Heart left ventricle (tissue), 16 donors: ENCODE measurements at places on chromosomes 3 and 15.

DNA sequence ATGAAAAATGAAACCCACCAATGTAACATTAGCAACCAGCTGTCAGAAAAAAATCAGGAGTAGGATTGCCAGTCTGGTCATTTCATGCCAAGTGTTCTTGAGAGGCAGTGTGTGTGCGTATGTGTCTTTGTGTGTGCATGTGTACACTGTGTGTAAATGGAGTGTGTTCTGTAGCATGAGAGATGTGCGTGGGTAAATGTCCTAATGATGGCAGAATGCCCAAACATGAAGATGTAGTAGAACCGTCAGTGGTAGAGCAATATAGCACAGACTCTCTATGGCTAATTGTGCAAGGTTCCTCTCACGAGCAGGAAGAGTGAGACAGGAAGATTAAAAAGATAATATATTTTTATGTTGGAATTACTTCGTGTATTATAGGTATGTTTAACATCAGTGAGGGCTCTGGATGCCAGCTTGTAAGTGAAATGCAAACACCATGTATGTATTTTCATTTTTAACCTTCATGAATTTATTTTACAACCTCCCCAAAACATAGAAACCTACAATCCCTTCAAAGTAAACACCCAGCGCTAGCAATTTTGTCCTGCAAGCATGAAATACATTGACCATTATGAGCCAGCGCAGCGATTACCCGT lies 1038.7 kb downstream of the IGSF11 start:
- no peak for DNase-seq

DNA sequence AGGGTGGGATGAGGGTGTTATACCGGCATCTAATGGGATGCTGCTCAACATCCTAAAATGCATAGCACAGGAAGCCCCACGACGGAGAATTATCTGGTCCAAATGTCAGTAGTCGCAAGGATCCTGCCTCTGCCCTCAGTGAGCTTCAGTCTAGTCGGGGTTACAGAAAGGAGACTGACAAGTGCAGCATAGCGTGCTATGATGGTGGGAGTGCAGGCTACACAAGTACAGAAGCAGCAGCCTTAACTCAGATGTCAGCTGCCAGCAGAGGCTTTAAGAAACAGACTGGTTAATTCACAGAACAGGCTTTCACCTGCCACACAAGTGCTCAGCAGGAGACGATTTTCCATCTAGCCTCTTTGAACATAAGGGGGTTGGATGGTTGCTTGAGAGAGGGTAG lies 6.9 kb downstream of the LRRN1 start:
- DNase-seq = no peak

- no peak for DNase-seq
These were observed 11.1 kb upstream of the LACTB start for GRCh38 chr15:63110428-63111026.

- no peak for DNase-seq
These were observed 2.6 kb upstream of the FOXP1 start for GRCh38 chr3:71585887-71586809.

DNA sequence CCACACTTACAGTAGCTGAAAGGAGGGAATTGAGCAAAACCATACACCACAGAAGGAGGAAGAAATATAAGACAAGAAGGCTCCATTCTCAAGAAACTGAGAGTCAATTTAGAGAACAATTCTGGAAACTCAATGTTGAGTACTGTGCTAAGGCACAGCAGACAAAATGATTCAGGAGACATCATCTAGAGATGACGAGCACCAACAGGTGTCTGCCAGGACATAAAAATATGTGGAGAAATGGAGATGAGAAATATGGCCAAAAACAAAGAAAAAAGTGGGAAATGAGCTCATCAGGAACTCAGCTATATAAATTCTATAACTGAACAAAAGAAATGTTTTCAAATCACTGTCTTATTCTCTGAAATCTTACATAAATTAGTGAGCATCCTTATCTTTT lies 343.7 kb downstream of the ERC2 start:
- DNase-seq = no peak

- no peak for DNase-seq
These were observed 99.6 kb downstream of the ABI3BP start for GRCh38 chr3:100893590-100893989.

DNA sequence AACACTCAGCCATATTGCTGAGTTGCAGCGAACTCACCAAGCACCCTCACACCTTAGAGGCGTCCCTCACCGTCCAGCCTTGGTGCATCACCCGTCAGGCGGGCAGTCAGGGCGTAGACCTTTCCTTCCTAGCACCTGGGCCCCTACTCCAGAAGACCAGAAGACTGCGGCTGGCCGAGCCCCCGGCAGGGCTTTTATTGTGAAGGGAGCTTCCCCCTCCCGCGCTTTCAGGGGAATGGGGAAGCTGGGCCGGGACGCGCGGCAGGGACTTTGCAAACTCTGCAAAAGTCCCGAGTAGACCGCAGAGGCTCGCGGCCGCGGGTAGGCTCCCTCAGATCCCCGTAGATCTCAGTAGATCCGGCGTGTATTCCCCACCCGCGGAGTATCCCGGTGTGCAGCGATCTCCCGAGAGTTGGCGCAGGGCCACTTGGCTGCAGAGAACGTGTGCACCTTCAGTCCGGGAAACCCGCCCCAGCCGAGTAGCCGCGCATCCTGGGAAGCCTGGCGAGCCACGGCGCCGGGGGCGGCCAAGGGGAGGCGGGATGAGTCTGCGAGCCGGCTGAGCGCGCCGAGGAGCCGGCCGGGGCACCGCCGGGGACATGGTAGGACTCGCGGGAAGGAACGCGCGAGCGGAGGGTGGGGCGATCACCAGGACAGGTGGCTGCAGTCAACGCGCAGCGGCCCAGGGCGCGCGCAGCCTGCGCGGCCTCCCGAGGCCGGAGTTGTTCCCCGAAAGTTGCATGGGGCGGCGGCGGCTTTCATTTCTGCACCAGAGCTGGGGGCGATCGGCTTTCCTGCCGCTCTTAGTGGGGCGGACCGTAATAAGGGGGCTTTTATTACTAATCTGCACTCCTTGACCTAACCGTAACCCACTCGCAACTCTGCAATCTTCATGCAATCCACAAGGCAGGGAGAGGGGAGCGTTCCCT lies at the start of gene GASK1A:
Gene GASK1A (plus strand): TSS at position 268 of the 929 bp plus-strand sequence. CDS start 332 bp downstream, at position 600.
- DNase-seq = peak; percentile 38

- DNase-seq = no peak
These were observed 692.3 kb downstream of the ZPLD1 start for GRCh38 chr3:103127098-103127630.
